ENCODE measurements at places on chromosomes 6 and 20.

GRCh38 chr20:8990770-8991169 lies 78.1 kb upstream of the PLCB4 start:
- DNase-seq = no peak

GRCh38 chr6:139423037-139423703 lies 48.7 kb upstream of the CITED2 start:
- DNase-seq = no peak

DNA sequence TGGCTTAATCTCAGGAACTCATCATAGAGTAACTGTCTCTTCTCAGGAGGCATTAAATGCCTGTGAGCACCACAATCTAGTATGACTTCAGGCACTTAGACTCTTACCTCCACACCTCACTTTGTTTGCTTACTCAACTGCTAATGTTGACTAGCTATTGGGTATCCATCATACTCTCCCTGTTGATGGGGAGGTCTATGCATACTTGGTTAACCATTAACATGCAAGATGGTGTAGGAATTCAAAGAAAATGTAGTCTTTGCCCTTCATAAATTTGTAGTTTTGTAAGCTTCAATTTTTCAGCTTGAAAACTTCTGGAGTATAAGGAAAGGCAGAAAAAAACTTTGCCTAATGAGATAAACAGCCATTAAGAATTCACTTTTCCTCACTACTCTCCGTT lies 501.0 kb upstream of the MARCKS start:
- DNase-seq = no peak

DNA sequence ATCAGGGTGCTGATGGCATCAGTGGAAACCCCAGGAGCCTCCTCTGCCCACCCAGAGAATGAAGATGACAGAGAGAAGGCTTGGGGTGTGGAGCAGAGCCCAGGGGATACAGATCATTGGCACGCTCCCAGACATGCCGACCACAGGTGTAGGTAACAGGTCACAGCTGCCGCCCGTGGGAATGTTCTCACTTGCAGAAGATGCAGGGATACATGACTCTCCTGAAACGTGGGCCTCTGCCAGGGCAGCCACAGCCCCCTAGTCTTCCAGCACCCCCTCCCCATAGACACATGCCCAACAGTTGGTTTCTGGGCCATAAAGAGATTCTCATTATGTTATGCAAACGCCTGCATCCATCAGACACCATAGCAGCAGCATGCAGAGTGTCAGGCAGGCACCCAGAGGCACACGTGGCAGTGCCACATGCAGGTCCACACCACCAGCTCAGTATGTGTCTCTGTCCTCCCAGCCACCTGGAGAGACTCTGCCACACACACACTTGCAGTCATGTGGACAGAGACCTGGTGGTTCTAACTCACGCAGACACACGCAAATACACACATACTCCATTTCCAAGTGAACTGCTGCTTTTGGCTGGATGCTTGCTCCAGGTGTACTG lies 45.5 kb downstream of the LRFN2 start:
- DNase-seq = no peak

DNA sequence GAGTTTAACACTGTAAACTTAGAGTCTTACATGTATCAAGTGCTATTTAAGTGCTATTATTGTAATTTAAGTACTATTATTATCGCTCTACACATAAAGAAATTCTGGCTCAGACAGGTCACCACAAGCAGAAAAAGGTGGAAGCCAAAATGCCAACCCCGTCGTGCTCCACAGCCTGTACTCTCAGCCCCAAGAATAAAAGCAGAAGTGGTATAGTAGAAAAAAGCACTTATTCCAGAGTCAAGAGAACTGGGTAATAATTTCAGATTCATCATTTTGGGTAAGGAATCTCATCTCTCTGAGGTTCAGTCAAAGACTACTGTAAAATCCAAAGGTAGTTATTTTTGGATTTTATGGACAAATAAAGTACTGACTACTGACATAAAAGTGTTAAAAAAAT lies 943 bp downstream of the ZUP1 start:
- no peak for DNase-seq

GRCh38 chr6:151679081-151679480 lies 128.4 kb upstream of the ESR1 start:
- DNase-seq = peak; percentile 96

DNA sequence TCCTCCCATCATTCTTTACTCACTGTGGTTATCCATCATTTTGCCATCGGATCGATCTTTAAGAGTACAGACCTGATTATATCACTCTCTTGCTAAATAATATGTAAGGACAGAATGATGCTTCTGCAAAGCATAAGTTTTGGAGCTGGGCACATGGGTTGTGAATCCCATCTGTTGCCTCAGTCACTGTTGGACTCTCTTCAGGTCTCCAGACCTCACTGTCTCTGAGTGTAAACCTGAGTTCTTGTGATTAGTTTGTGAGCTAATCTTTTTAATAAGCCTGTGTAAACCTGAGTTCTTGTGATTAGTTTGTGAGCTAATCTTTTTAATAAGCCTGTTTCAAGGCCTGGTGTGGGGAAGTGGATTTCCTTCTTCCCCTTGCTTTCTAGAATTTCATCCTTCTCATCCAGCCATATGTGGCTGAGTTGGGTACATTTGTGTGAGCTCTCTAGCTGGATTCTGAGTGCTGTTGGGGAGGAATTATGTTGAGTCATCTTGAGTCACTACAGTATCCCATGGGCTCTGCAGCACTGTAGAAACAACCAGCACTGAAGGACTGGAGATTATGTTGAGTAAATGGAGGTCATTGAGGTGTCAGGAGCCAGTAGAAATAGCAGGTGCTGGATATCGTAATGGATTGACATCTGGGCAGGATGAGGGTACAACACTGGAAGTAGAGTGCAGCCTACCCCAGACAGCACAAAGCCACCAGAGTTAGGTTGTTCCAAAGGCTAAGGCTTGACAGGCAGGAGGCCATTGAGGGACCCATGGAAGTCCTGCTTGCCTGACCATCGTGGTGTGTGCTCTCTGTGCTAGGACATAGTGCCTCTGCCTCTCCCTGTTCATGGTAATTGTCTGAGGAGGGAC lies 52.4 kb downstream of the SCAND1 start:
- DNase-seq = peak; percentile 89

DNA sequence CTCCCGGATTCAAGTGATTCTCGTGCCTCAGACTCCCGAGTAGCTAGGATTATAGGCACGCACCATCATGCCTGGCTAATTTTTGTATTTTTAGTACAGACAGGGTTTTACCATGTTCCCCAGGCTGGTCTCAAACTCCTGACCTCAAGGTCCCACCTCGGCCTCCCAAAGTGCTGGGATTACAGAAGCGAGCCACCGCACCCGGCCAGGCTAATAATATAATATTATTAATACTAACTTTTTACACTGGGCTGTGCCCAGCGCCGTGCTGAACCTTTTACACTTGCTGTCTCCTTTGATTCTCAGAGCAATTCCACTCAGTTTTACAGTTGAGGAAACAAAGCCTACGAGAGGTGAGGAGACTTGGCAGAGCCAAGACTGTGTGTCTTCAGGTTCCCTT lies 2.3 kb upstream of the TGM3 start:
- DNase-seq = no peak

DNA sequence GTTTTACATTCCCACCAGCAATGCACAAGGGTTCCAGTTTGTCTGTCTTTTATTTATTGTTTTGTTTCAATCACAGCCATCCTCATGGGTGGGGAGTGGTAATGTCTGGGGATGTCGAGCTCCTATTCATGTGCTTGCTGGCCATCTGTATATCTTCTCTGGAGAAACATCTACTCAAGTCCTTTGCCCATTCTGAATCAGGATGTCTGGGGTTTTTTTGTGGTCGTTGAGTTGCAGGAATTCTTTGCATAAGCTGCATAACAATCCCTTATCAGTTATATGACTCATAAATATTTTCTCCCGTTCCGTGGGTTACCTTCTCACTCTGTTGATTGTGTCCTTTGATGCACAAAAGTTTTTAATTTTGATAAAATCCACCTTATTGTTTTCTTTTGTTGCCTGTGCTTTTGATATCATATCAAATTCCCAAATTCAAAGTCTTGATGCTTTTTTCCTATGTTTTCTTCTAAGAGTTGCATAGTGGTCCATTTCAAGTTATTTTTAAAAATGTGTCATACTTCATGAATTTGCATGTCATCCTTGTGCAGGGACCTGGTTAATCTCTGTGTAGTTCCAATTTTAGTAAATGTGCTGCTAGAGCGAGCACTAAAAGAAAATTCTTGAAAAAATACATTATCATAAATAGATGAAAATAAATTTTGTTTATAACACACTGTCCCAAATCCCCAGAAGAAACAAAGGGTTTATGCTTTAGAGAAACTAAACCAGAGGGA lies 54.9 kb upstream of the PDE10A start:
- DNase-seq = no peak

DNA sequence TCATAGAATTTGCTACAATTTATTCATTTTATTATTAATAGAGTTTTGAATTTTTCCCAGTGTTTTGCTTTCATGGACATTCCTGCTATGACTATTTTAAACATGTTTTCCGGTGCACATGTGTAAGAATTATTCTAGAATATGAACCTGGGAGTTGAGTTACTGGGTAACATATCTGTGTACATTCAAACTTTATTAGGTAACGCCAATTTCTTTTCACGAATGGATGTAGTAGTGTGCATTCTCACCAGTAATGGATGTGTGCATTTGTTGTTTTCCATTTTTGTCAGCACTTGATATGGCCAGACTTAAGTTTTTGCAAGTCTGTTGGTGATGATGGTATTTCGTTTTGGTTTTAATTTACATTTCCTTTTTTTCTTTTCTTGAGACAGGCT lies 118.8 kb downstream of the CDKAL1 start:
- DNase-seq = no peak

DNA sequence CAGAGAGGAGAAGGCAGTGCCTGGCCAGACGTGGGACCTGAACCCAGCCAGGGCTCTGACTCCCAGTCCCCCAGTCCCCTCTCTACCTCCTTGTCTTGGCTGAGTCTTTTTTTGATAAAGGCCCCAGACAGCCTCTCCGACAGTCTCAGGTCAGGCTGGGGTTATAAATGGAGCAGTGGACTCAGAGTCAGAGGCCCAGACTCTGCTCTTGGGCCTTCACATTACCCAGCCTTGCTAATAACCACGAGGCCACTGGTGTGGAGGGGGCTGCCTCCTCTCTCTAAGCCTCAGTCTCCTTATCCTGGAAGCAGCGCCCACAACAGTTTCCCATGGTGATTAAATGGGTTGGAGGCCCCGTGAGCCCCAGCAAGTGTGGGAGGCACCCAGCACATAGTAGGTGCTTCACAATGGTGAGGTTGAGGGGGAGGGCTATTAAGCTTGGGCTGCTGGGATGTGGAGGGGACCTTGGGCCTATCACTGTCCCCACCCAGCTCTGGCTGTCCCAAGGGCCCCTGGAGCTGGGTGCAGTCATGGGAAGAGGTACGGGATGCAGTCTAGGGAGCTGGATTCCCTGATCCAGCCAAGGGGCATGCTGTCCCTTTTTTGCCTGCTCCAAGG lies 35.7 kb downstream of the TGM2 start:
- no peak for DNase-seq

GRCh38 chr20:62628691-62629090 lies 13.6 kb upstream of the SLCO4A1 start:
- DNase-seq = no peak

GRCh38 chr6:137806914-137807682 lies 60.0 kb upstream of the TNFAIP3 start:
- DNase-seq = no peak

DNA sequence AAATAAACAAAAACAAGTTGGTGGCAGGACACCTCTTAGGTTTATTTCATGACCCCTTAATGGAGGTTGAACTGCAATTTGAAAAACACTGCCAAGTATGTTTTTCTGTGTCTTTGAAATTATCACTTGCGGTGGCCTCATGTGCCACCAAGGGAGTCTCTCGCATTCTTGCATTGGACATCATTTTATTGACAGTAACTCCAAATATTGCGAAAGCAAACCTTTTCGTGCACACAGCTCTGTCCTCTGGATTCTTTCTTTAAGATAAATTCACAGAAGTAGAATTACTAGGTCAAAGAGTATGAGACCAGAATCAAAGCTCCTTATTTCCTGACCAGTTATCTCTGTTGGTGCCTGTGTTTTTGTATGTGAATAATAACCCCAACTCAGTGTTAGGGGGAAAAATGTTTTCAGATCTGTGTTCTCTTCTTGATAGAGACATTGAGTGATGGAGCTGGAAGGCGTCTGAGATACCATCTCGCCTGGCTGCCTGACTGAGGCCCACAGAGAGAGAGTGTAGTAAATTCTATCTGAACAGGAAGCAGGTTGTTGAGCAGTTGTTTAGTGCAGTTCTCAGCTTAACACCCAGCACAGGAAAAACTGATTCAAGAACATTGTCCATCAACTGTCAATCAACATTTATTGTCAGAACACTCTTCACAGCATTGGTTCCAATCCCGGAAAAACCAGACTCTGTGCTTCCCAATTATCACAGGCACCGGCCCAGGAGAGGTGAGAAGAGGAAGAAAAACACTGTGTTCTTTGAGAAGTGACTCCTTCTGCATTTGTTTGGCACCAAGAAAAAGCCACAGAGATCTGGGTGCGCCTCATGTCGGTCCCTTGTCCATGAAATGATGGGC lies 2.2 kb upstream of the CCDC167 start:
- no peak for DNase-seq

- DNase-seq = no peak
Observed at GRCh38 chr6:135385299-135385698, 112.2 kb downstream of the AHI1 start.

- no peak for DNase-seq
Observed at GRCh38 chr6:10382322-10382721, 32.6 kb downstream of the TFAP2A start.

- DNase-seq = no peak
Observed at GRCh38 chr20:52761867-52762266, 210.3 kb upstream of the TSHZ2 start.

DNA sequence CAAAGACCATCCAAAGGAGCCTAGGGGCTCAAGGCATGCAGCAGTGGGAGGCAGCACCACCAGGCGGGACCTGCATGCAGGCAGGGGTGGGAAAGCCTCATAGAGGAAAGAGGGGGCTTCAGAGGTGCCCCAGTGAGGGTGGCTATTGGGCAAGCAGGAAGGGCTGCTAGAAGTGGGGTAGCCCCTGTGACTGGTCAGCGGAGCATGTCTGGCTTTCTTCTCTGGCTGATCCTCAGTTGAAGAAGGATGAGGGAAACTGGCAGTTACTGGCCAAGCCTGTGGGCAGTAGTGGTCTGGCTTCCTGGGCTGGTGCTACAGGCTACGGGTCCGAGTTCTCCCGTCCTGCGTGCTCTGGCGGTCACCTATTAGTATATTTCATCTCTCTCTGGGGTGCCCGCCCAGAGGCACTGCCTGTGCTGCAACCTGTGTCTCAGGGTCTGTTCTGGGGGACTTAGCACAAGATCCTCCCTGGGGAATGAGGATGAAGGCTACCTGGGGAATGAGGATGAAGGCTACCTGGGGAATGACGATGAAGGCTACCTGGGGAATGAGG lies 35.9 kb upstream of the CST7 start:
- DNase-seq = no peak

DNA sequence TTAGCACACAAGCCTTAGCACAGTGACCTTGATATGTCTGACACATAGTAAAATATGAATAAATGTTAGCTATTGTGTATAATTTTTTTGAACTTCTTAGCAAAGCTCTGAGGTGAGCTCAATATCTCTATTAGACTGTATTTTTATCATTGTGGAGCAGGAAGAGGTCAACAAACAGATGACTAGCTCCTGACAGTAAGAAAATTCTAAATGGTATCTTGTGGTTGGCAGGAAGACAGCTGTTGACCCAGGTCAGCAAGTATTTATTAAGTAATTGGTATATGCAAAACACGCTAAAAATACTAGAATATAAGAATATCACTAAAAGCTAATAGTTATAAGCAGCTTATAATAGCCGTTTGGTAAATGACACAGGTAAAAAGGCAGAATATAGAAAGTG lies 77.5 kb upstream of the MARCKS start:
- no peak for DNase-seq

- DNase-seq = peak; percentile 44
Observed at GRCh38 chr20:10332656-10333415, 101.2 kb downstream of the MKKS start.
